Ureter (tissue), 1 donor: ENCODE measurements at places on chromosomes 3 and 15.

DNA sequence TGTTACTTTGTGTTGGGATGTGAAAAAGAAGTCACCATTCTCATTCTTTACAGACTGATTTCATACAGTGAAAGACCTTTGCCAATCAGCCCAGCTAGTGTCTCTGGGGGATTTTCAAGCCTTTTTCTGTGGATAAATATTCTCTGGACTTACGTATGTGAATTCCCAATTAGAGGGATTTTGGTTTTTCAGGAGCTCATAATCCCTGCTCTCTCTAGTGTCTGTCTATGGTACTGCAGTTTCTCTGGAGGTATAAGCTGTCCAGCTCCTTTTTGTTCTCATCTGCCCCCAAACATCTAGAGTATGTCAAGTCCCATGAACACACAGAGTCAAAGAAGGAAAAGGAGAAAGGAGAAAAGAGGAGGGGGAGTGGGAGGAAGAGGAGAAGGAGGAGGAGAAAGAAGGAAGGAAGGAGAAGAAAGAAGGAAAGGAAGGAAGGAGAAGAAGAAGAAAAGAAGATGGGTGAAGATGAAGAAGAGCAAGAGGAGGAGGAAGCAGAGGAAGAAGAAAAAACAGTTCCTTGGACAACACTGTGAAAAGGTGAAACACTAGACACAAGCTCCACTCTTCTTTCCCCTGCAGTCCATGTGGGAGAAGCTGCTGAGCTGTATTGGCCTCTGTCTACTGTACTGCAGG lies 218.6 kb downstream of the GREM1 start:
- DNase-seq: no peak

GRCh38 chr15:83659417-83659812 lies 5.5 kb downstream of the ADAMTSL3 start:
- DNase-seq: no peak

DNA sequence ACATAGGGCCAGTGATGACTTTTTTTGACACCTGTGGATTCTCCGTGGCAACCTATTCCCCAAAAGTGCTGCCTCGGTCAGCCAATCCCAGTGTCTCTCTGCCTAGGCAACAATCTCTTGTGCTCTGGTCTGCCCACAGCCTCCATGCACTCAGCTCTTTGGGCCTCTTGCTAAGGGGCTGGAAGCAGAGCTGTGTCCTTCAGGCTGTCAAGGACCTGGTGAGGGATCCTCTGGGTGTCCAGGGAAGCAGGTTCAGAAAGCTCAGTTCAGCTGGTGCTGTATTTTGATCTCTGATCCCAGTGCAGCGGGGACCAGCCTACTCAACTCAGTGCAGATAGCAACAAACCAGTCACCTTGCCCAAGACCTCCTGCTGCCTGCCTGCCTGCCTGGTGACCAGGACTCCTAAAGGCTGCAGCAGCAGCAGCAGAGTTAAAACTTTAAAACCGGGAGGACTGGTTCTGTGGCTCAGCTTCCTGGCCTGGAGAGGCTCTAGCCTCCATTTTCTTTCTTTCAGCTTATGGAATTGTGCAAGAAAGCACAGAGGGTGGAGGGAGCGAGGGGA lies 6.2 kb downstream of the PAK6 start:
- peak; percentile 73 for DNase-seq

DNA sequence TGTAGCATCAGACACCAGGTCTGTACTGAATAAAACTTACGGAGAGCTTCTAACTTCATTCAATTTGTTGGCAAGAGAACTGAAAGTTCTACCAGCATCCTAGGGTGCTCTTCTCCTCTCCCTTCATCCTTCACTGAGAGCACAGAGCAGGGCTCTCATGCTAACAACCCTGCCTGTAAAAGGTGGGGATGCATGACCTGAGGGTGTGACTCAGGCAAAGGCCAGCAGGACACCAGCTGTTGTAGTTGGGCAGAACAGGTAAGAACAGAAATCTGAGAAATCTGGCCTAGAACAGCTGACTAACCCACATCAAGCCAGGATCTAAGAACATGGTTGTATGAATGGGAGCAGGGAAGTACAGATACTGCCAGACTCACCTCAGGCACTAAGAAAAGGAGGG lies 64.2 kb downstream of the MYLK start:
- no peak for DNase-seq

GRCh38 chr3:60580809-60581208 lies 670.4 kb downstream of the FHIT start:
- DNase-seq: no peak

DNA sequence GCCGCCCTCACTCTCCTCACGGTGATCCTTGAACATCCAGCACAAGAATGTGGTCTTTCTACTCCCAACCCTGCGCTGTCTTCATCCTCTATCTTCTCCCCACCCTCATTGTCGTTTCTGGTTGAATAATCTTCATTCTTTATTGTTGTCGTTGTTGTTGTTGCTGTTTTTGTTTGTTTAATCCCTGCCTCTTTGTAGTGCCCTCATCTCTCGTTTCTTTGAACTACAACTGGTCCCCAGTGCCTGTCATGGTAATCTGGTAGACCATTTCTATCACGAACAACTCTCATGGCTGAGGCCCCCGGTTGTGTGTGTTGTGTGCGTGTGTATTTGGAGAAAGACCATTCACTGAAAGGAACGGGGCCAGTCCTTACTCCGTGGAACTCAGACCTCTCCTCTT lies 1.3 kb upstream of the MYO5A start:
- DNase-seq: no peak

- no peak for DNase-seq
Observed at GRCh38 chr3:55544219-55544618, 57.1 kb upstream of the WNT5A start.

GRCh38 chr15:45199136-45199810 lies 11.5 kb upstream of the SHF start:
- no peak for DNase-seq

DNA sequence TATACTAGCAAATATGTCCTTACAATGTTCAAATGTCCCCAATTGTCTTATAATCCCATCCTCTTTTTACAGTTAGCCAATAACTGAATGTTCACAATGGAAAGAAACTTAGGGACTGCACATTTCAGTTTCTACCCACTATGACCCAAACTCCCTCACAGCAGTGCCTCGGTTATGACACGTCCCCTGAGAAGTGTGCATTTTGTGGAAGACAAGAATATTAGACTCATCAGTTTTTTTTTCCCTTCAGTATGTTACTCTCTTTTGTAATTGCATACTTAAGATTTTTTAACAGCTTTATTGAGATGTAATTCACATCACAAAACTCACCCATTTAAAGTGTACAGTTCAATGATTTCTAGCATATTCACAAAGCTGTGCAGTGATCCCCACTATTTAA lies 64.8 kb downstream of the IGF2BP2 start:
- no peak for DNase-seq

DNA sequence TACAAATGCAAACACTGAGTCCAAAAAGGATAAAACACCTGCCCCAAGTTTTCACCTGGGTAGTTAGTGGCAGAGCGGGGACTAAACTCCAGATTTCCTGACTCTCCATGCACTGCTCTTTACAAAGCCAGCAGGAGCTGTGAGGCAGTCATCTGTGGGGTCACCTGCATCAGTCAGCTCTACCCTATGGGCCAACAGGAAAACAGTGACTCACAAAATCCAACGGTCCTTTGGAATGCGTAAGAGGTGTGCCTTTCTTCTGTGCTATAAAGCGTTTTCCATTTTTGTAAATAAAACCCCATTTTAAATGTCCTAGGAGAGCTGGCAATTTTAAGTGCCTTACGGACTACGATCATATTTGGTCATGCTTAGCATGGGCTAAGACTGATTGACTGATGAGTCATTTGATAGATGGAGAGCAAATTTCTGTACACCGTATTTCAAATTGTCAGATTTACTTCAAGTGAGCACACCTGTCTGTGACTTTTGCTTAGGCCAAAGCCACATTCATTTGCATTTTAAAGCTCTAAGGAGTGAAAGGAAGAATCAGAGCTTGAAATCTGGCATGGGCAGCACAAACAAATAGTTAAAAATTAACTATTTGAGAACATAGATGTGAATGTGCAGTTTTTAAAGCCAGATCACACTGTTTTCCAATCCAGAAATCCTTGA lies 4.4 kb upstream of the COL8A1 start:
- no peak for DNase-seq

DNA sequence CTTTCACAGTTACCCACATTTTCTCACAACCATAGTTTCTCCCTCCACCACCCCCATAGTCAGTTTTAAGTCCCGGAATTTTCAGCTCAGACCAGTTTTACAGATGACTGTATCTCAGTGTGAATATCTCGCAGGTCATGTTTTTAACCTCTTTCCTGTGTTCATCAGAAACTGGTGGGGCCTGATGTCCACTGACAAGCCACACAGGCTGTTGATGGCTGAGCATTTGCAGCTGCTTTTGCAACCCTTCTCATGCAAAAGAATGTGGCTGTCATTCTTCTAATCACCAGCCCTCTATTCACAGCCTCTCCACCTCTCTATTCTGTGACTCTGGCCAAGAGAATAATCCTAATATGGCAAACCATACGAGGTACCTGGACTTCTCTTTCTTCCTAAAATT lies 8.5 kb downstream of the GYG1 start:
- DNase-seq: no peak

DNA sequence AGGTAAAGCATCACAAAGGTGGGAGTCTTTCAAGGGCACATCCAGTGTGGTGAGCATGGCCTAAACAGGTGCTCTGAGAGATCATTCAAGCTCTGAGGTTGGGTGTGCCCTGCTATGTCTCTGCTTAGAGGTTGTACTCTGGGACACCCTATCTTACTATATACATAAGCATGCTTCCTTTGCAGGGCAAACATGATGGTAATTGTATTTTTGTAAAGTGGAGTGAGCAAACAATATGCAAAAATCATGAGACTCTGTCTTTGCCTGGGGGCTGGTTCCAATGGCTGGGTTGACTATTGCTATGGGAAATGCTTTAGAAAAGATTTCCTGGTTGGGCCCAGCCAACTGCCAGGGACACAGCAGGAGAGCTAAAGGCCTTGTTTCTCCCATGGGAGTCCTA lies 315.1 kb upstream of the TLE3 start:
- DNase-seq: no peak
